Inflammatory macrophage (primary cell): ENCODE measurements at places on chromosomes 4 and X.

DNA sequence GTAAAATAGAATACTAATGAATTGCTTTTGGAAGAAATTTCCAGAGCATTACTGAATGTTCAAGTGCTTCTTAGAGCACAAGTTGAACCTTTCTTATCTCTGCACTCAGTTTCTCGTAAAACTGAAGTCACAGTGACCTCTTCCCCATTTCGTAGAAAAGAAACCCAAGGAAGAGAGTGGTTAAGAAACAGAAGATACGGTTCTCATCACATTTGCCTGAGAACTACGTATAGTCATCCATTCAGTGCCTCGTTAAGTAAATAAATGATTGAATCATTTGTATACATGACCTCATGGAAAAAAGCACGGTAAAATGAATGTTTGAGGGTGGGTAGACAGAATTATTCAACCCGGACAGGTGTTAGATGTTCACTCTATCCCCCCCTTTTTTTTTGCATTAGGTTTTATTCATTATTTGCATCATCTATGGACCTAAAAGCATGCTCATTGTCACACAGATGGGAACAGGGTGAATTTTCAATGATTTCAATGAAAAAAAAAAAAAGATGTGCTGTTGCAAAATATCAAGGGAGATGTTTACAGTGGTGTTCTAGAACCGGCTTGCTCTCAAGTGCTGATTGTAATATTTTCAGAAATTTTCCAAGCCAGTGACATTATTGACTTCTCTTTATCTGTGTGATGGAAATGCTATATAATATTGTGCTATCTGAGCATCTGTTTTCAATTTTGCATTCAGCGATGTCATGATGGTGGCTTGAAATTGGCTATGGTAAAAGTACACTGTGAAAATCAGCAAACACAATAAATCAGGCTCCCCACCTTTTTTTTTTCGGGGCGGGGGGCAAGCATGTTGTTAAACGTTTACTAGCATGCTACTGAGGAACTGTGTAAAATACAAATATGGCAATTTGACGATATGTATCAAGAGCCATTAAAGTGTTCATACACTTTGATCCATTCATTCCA is 4.3 kb downstream of the RHOH start:
- peak; percentile 41 for DNase-seq

- no peak for DNase-seq
Observed at GRCh38 chrX:10620121-10620699, at the start of gene MID1. TSS of gene MID1 (minus strand) at chrX:10620585. CDS start at chrX:10567547, 53,038 bp downstream.

GRCh38 chr4:153114771-153115321 is 89.4 kb upstream of the TRIM2 start:
- no peak for DNase-seq

- DNase-seq = no peak
Observed at GRCh38 chr4:183320211-183321059, at the start of gene CLDN22. TSS of gene CLDN22 (minus strand) at chr4:183320276. CDS start at chr4:183320218, 58 bp downstream.

DNA sequence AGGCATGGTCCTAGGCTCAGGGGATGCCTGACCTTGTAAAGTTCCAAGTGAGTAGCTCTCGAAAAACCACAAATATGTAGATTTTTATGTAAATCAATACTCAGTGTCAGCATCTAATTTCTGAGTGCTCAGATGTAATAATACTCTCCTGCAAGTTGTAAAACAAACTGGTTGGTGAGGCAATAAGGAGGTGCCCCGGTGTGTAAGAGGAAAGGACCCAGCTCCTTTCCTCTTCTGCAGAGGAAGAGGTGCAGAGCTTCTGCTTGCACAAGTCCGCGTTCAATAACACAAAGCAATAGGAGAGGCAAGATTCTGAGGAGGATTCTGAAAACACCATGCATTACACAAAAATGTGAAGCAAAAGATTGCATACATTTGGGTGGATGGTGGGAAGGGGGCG is 43.6 kb upstream of the ENPP6 start:
- DNase-seq = no peak

GRCh38 chr4:158826882-158827281 is 58.1 kb downstream of the FNIP2 start:
- no peak for DNase-seq

GRCh38 chr4:47667552-47667951 is 170.3 kb downstream of the CORIN start:
- DNase-seq = no peak

GRCh38 chr4:133996431-133997121 is 205.0 kb downstream of the PABPC4L start:
- no peak for DNase-seq

GRCh38 chrX:24513416-24513815 is 48.3 kb downstream of the PDK3 start:
- no peak for DNase-seq

- no peak for DNase-seq
Observed at GRCh38 chr4:42008011-42008786, 17.9 kb downstream of the SLC30A9 start.

GRCh38 chr4:142101401-142101800 is 465.0 kb downstream of the IL15 start:
- no peak for DNase-seq

- DNase-seq = no peak
Observed at GRCh38 chrX:32116047-32116446, 1044.2 kb upstream of the FTHL17 start.

DNA sequence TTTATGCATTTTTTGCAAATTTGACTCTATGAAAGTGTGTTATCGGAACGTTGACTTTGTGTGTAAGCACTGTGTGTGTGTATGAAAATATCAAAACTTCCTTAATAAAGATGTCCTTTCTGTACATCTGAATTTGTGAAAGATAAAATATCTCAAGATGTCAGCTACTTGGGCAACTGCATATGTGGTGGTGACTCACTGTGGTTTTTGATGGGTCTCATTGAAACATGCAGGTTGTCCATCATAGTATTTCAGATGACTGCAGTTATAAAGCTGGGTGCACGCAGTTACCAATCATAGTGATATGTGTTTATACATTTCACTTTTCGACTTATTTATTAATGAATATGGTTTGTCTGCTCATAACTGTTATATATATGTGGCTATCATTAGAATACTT is 19.7 kb upstream of the BBS12 start:
- DNase-seq = no peak

- DNase-seq = no peak
Observed at GRCh38 chrX:115344885-115345614, 55.5 kb downstream of the LUZP4 start.

DNA sequence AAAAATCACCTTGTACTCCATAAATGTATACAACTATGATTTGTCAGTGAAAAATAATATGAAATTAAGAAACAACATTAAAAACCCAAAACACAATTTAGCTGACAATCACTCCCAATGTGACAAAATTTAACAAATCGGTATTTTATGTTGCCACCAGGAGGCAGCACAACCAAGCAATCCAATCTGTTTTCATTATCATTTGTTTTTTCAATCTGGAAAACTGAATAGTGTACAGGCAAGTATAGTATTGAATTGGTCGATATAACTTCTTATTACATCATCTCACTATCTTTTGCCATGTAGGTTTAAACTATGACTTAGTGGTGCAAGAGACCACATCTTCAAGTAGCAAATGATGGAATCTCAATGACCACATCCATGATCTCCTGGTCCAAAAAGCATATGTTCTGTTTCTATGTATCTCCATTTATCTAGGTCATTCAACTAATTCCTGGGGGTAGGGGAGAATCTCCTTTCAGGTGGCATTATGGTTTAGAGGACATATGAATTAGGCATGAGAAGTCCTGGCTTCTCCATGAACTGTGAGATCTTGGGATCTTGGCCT is 112.9 kb upstream of the AGA start:
- DNase-seq = peak; percentile 11

DNA sequence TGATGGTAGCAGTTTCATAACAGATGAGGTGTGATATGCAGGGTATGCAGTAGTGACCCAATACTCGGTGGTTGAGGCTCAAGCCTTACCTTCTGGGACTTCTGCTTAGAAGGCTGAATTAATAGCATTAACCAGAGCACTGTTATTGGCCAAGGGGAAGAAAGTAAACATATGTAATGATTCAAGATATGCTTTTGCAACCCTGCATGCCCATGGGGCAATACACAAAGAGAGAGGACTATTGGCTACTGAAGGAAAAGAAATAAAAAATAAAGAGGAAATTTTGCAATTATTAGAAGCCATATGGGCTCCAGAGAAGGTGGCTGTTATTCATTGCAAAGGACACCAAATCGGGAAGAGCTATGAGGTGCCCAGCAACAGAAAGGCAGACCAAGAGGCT is 8.7 kb downstream of the GAGE10 start:
- DNase-seq = peak; percentile 83

DNA sequence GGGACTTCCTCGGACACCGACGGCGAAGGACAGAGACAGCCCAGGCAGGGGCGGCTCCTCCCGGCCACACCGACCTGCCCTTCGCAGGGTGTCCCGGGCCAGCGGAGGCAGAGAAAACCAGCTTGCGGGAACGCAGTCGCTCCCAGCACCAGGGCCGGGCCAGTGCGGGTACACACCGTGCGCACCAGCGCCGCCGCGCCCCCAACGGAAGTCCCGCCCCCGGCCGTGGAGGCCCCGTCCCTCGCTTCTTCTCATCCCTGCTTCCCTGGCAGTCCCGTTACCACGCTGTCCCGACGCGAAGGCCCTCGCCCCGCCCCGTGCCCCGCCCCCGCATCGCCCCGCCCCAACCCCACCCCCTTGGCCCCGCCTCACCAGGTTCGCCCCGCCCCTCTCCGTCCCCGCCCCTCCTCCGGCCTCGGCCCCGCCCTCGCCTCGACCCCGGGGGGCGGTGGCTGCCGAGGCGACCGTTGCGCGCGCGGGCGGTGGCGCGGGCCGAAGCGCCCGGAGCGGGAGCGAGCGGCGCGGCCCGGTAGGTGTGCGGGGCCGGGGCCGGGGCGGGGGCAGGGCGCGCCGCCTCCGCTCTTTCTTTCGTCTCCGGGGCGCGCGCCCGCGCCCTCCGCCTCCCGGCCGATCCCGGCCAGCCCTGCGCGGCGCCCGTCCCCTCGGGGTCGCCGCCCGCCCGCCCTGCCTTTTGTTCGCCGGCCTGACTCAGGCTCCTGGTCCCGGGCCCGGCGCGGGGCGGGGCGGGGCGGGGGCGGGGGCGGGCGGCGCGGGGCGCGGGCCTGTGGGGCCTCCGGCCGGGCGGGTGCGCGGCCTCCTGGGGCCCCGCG is at the start of gene RGS12:
TSS of gene RGS12 (plus strand) at position 451 of the 830 bp plus-strand sequence. CDS start 23,150 bp downstream, outside the sequence.
- DNase-seq = peak; percentile 85

DNA sequence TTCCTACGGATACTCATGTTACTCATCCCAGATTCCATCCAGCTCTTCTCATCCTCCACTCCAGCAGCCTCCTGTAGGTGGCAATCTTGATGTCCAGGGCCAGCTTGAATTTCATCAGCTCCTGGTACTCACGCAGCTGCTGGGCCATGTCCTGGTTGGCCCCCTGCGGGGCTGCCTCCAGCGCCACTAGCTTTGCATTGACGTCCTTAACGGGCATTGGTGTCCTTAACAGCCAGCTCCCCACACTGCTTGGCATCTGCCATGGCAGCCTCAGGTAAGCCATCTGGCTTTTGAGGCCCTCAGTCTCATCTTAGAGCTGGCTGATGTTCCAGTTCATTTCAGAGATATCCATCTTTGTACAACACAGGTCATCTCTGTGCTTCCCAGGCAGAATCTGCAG is 223.7 kb downstream of the FGF13 start:
- no peak for DNase-seq

DNA sequence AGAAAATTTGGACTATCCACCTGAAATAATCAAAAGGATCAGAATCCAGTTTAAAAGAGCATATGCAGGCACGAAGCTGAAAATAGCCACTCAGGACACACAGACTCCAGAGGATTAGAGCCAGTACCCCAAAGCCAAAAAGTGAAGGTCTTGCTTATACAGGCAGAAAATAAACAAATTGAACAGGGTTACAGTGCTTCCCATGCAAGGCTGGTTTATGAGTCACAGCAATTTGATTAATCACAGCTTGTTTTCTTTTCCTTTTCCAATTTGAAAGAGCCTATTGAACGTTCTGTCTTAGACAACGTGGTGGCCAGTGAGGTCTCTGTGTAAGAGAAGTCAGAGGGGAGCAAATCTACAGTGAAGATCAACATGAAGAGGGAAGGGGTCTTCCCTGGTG is 10.2 kb downstream of the HGFAC start:
- DNase-seq = no peak

DNA sequence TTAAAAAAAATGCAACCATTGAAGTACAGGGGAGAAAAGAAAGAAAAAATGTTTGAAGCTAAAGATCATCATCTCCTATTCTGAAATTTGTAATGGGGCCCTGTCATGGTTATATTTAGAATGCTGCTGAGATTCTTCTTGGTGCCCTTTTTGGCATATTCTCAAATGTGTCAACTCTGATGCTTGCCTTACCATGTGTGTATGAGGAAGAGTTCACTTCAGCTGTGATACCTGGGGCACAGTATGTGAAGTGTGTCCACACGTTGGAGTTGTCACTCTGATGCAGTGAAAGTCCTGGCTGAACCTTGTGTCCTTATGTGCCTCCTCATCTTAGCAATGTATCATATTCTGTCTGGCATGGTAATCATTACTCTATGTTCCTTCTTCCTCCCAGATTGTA is 377.9 kb downstream of the RAPGEF2 start:
- no peak for DNase-seq

- no peak for DNase-seq
Observed at GRCh38 chr4:1208970-1209704, 36.8 kb upstream of the SPON2 start.

DNA sequence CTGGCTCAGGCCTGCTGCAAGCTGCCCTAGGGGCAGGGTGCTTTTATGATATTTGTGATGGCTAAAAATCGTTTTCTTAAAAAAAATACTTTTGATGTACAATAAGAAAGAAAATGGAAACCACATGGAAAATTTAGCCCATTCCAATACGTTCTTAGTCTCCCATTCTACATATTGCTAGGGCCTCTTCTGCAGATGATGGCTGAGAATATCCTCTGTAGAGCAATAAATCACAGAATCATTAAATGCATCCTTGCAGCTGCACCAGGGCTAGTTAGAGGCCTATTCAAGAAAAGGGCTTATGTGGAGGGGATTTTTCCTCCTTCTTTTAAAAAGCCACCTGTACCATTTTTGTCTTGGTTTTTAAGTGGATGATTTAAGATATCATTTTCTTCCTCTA is 97.6 kb upstream of the C1GALT1C1 start:
- no peak for DNase-seq

DNA sequence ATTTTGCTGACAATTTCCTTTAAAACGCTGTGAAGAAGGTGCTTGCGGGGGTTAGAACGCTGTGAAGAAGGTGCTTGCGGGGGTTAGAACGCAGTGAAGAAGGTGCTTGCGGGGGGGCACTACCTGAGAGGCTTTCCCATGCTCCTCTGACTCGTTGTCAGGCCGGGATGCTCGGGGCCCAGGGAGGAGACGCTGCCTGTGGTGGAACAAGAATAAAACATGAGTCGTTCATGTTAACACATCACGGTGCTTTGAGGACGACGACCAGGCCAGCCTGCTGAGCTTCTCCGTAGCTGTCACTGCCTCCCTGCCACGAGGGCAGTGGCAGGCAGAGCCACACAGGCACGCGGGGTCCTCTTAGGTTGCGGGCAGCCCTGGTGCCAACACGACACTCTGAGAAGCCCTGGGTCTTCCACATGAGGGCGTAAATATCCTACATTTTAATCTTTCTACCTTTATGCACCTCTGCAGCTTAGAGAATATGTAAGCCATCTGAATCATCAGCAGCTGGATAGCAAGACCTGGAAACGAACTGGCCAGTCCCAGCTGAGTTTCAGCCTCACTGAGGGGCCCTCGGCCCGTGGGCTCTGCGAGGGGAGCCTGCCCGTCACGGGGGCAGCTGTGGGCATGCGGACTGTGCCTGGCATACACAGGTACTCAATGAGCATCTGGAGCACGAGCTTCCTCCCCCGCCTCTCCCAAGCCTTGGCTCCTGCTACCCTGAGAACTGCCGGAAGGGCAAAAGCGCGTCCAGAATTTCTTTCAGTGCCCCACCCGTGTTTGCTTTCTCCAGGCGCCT is 47.0 kb downstream of the FGFRL1 start:
- DNase-seq = no peak
